ENCODE measurements at places on chromosomes 1 and 21.

DNA sequence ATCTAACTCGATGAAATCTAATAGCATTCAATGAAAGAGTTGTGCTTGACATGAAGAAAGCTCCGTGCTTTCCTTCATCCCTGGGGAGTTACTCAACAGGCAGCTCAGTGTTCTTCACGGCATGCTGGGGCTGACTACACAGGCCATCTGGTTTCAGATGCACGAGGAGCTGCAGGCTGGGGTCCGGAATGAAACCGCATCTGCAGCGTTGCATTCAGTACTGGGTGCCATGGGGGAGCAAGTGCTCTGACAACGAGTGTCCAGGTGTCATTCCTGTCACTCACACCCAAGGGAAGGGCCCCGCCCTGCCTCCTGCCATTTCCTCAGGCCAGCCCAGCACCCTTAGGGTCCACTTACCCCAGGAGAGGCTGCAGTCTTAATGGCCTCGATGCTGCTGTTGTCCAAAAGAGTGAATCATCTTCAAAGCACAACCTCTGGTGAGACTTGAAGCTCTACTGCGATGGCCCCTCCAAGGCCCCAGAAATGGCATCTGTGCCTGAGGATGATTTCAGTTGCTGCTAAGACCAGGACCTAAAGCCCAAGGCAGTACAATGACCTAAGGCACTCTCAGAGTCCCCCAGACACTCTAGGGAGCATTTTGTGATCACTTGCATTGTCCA lies 61.4 kb downstream of the STUM start:
- no peak for DNase-seq

DNA sequence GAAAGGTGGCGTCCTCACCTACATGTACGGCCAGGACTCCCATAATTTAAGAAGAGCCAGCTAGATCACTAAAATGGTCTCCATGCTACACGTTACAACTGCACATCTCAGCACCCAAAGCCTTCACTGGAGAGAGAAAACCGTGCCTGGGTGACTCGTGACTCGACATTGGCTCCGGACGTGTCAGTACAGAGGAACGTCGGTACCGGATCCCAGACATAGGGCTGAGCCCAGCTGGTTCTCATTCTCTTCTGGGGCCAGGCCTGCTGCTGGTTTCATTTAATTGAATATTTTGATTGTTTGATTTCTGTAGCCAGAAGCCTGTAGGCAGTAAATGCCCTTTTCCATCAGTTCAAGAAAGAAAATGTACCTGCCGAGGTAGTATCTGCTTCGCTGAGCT lies 93.1 kb downstream of the HHIPL2 start:
- no peak for DNase-seq

DNA sequence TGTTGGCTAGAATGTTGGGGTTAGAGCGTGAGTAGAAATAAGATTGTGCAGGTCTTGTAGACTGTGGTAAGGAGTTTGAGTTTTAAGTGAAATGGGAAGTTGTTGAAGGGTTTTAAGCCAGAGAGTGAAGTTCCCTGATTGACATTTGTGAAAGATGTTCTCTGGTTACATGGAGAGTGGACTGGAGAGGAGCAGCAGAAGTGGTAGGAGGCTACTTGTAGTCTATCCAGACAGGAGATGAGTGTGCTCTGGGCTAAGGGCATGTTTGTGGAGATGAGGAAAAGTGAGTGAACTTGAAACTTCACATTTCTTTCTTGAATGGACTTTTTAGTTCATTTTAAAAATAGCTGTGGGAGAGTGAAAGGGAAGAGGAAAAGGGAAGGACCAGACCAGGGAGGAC lies 37.0 kb downstream of the F3 start:
- no peak for DNase-seq

DNA sequence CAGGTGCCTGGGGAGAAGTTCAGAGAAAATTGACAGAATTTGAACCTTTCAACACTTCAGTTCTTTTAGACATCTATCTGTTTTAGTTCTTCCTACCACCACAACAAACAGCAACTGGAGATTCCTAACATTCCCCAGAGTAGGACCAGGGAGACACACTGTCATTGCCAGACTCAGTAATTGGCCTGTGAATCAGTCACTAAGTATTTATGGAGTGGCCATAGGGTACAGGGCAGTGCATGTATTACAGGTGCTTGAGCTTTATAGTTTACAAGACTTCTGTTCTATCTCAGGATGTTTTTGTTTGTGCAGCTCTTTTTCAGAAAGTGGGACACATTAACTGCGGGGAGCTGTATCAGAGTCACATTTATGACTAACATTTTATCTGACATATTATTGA lies 1.7 kb downstream of the CDC14A start:
- no peak for DNase-seq

GRCh38 chr1:213891989-213892902 lies 95.5 kb upstream of the PROX1 start:
- DNase-seq, result no peak

All from stimulated activated CD8-positive, alpha-beta memory T cell treated with anti-CD3 and anti-CD28 coated beads, Interleukin-2, amount 100 ng/mL, for 48 hours (primary cell).